ENCODE measurements at places on chromosomes 3 and 15.
A peak's percentile ranks its signal among the peaks of the same experiment; 100 is the strongest.

DNA sequence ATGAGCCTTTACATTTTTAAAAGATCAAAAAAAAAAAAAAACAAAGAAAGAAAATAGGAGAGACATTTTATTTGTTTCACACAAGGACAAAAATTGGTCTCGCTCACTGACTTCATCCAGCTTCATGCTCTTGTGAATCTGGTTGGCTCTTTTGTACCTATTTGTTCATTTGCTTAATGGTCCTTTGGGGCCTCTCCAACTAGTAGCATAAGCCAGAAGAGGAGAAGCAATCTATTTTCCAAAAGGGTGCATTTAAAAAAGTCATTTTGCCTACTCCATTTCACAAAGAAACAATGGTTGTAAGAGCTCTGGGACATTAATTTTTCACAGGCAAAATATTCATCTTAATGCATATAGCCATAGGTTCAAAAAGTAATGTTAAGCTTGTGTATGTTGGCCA, 168.3 kb upstream of the ADAMTS9 start:
- no peak for DNase-seq

GRCh38 chr3:154176036-154176435, 54.8 kb downstream of the ARHGEF26 start:
- DNase-seq = no peak

GRCh38 chr3:76859596-76859995, 180.3 kb upstream of the ROBO2 start:
- DNase-seq = no peak

GRCh38 chr3:72317491-72317890, 530.8 kb downstream of the SHQ1 start:
- DNase-seq = no peak

DNA sequence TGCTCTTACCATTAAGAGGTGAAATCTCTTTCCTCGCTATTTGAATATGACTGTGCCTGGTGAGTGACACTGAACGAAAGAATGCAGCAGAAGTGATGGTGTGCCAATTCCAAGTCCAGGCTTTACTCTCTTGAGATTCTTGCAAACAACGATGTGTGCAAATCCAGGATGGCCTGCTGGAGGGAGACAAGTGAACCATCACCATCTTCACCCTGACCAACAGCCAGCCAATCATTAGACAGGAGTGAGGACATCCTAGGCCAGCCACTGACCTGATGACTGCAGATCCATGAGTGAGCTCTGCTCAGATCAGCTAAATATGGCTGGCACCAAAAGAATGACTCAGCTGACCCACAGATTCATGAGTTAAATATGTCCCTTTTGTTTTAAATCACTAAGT, 878.0 kb downstream of the PDCD6IP start:
- DNase-seq = no peak

GRCh38 chr3:170734043-170734734, 135.8 kb downstream of the RPL22L1 start:
- DNase-seq = no peak

GRCh38 chr15:50328116-50328515, 26.9 kb downstream of the GABPB1 start:
- no peak for DNase-seq

DNA sequence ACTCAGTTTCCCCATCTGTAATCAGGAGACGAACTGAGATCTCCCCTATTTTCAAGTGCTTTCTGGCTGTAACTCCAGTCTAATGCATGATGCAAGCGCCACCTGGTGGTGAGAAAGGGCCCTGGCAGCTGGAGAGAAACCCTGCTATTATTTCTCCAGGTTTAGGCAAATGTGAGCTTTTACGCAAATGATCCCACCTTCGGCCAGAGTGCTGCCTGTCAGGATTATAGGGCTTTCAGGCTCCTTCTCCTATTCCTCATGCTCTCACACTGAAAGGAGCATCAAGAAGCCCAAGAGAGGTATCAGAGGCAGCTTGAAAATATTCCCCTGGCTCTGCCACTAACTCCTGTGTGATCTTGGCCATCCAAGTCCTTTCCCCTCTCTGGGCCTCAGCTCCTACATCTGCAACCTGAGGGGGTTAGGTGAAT, 93.9 kb upstream of the RASGRF1 start:
- DNase-seq = peak; percentile 84

GRCh38 chr3:179376474-179376873, 29.0 kb downstream of the MFN1 start:
- DNase-seq = no peak

DNA sequence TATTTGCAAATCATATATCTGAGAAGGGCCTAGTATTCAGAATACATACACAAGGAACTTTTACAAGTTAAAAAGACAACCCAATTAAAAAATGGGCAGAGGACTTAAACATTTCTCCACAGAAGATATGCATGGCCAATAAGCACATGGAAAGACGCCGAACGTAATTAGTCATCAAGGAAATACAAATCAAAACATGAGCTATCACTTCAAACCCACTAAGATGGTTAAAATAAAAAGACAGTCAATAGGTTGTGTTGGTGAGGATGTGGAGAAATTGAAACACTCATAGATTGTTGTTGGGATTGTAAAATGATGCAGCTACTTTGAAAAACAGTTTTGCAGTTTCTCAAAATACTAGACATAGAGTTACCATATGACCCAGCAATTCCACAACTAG, 61.2 kb upstream of the NEO1 start:
- no peak for DNase-seq

- no peak for DNase-seq
Observed at GRCh38 chr3:105845488-105845887, 23.3 kb downstream of the CBLB start.

GRCh38 chr3:45109771-45110508, 36.2 kb downstream of the CDCP1 start:
- DNase-seq = no peak

DNA sequence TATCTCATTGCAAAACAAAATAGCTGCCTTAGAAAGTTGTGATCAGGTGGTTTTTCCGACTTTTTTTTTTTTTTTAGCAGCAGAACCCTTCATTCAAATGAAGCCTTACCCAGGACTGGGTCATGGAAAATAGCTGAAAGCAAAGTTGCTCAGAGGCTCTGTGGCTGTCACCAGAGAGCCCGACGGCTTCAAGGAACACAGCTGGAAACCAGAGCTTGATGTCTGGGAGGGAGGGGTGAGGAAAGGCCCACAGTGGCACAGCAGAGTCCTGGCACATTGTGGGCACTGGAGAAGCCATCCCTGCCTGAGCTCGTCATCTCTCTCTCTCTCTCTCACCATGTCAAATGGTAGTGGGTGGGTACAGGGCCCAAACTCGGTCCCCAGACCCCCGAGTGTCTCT, 77.5 kb downstream of the RPN1 start:
- DNase-seq = no peak

DNA sequence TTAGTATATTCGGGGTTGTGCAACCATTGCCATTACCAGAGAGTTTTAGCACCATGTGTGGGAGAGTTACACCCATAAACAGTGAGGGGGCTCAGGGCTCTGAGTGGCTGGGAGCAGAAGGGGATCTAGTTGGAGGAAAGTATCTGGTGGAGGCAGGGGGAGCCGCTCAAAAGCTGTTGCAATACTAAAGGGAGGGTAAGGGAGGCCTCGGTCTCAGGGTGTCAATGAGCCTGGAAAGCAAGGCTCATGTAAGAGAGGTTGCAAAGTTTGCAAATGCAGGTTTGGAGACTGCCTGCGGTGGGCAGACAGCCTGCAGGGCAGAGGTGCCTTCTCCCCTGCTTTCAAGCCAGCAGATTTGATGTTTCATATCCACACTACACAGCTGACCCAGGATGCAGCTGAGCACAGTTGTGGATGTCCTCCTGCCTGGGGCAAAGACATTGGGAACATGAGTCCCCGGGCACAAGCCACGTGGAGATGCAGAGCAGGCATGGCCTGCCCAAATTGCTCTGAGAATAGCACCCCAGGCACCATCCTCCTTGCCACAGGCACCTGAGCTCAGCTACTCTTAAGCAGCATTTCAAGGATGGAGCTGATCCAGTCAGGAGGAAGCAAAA, 181.4 kb downstream of the TLE3 start:
- DNase-seq = no peak

- no peak for DNase-seq
Observed at GRCh38 chr3:4731543-4732111, 238.5 kb downstream of the ITPR1 start.

DNA sequence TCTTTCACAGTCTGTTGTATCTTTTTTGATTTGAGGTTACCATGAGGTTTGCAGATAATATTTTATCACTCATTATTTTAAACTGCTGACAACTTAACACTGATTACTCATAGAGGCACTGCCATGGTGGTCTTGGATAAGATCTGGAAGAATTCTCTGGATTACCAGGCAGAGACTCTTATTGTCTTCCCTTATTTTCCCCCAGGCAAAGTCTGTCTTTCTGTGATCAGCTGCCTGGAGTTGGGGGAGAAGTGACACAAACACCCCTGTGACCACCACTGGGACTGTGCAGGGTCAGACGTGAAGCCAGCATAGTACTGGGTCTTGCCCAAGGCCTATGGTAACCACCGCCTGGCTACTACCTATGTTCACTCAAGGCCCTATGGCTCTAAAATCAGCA, 4.7 kb downstream of the PATL2 start:
- DNase-seq = no peak

DNA sequence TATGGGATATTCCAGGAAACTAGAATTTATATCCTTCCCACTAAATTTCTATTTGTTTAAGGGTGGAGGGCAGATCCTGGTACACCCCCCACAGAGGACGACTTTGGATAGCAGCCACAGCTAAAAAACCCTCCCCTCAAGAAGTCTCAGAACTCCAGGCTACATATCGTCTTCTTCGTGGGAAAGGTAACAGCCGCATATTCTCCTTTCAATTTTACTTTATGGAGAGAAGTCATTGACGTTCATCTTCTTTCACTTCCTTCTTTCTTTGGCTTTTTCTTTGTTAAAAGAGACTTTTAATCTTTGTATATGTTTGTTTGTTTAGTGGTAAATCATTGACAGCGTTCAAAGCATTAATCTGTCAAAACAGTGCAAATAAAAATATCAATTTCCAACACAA, 36.3 kb downstream of the TRIP4 start:
- DNase-seq = no peak

GRCh38 chr15:100930306-100930848, 11.2 kb downstream of the LRRK1 start:
- no peak for DNase-seq

- no peak for DNase-seq
Observed at GRCh38 chr3:172675441-172676193, 35.2 kb downstream of the NCEH1 start.

DNA sequence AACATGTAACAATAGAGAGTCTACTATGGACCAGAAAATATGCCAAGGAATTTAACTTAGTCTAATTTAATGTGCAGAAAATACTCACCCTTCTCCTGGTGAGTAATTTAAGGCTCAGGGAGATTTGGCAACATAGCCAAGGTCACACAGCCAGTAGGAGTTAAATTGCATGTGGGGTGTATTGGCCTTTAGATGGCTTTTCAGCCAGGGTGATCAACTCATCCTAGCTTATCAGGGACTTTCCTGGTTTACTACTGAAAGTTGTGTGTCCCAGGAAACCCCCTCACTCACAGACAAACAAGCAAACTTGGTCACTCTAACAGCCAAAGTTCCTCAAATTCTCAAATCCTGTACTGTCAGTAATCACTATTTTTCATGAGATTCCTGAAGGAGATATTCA, 2.6 kb upstream of the SLC9A9 start:
- DNase-seq = no peak

DNA sequence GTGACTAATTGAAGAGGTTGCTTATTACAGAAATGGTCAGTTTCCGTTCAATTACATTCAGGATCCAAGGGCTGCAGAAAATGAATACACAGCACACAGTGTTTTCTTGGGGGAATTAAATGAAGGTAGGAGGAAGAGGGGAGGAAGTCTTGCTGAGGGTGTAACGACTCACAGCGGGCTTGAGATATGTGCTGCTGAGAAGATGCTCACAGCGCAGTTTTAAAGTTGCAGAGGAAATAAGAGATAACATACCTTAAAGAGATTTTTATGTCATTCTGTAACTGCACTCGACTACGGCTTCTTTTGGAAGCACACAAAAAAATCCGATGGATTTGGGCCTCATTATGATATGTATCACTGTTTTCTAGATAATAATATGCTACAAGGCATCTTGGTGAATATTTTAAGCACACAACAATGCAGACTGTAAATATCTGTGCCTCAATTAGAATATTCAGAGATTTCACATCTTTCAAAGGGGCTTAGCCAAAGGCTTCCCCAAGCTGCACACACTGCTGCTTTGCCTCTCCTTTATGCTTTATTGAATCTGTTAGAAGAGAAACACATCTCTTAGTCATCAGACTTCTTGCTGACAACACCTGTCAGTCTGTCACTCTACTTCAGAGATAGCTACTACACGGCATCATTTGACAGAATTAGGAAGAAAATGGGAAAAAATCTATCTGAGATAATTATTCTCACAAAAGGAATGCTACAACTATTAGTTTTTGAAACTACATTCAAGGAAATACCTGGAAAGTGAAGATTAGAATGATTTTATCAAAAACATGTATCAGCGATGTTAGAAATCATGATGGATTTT, 773.2 kb downstream of the OTOL1 start:
- DNase-seq = no peak

- no peak for DNase-seq
Observed at GRCh38 chr15:92120094-92120795, 266.7 kb downstream of the SLCO3A1 start.

DNA sequence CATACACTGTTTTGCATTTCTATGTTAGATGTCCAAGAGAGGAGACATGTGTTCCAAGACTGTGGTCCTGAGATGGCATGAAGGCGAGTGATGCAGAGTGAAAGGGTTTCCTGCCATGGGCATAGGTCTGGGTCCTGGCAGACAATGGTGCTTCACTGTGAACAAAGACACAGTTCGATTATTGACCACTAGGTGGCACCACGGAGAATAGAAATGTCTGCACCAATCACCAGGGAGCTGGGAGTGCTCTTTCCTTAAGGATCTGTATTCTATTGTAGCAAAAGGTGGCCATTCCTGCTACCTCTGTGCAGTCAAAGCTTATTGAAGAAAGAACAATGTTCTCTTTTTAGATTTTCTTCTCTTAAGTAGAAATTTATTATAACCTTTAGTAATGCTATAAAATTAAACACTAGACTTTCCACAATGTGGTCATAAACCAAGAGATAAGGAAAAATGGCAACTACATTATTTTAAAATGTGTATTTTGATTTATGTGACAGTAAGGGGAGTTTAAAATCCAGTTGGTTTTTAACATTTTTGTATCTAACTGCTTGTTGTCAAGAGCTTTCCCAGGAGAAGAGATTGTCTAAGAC, 88.7 kb downstream of the GABRG3 start:
- peak; percentile 62 for DNase-seq

GRCh38 chr3:102614021-102614569, 179.3 kb downstream of the ZPLD1 start:
- DNase-seq = no peak

DNA sequence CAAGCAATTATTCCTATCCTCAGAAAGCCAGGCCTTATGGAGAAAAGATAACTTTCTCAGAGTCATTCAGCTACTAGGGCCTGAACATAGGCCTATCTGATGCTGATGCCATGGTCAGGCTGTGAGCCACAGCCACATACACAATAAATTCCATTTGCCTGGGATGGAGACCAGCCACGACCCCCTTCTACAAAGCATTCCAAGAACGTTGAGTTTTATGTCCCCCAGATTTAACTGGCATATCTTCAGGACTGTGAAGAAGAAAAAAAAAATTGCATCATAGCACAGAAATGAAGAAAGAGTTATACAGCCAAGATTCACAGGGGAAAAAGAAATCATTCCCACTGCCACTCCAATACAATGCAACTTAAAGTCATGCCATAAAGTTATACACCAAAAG, 100.0 kb downstream of the THBS1 start:
- no peak for DNase-seq

GRCh38 chr3:52350416-52350815, 34.3 kb downstream of the DNAH1 start:
- DNase-seq = no peak
